Natural killer cell (primary cell): ENCODE measurements at places on chromosomes 7 and 10. TPM values are rescaled to one million over a fixed set of nuclear protein-coding genes. Genes with fewer than 3 reads are reported as not detected.

DNA sequence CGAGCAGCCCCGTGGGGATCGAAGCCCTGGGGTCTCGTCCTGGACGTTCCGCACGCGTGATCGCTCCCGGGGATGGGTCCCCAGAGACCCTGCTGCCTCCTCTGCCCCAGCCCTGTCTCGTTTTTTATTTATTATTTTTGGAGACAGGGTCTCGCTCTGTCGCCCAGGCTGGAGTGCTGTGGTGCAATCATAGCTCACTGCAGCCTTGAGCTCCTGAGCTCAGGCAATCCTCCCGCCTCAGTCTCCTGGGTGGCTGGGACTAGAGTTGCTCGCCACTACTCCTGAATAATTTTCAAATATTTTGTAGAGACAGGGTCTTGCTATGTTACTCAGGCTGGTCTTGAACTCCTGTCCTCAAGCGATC lies 319 bp upstream of the STX1A start:
- no peak for DNase-seq
- no peak overlapping the region for H3K27ac ChIP-seq
- H3K27me3 ChIP-seq: no peaks in the 10 kb centered on the region
- H3K36me3 ChIP-seq: no peaks in the 10 kb centered on the region
- peaks cover 42% of the 10 kb centered on the region for H3K4me1 ChIP-seq
- H3K4me3 ChIP-seq: no peak overlapping the region

DNA sequence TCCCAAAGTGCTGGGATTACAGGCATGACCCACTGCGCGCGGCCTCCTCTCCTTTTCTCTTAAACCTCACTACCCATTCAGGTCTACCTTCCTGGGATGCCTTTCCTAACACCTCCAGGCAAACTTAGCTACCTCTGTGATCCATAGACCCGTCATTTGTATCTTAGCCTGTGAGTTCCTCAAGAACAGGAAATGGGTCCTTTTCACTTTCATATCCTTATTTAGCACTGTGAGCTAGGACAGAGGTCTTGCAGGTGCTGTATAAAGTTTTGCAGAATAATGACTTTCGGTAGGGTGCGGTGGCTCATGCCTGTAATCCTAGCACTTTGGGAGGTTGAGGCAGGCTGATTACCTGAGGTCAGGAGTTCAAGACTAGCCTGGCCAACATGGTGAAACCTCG lies 215.7 kb downstream of the RELN start:
- no peaks in the 10 kb centered on the region for H3K4me1 ChIP-seq
- no peaks in the 10 kb centered on the region for H3K36me3 ChIP-seq
- DNase-seq: no peak
- no peak overlapping the region for H3K4me3 ChIP-seq

DNA sequence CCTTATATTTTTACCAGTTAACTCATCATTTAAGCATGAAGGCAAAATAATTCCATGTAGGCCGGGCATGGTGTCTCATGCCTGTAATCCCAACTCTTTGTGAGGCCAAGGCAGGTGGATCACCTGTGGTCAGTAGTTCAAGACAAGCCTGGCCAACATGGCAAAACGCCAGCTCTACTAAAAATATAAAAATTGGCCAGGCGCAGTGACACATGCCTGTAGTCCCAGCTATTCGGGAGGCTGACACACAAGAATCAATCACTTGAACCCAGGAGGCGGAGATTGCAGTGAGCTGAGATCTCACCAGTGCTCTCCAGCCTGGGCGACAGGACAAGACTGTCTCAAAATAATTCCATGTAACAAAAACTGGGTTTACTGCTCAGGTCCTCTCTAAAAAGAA lies 18.3 kb downstream of the HNRNPA2B1 start:
- peaks cover 26% of the 10 kb centered on the region for H3K4me1 ChIP-seq
- no peak for DNase-seq
- H3K27me3 ChIP-seq: no peaks in the 10 kb centered on the region
- peak overlapping the region; percentile 8 for H3K27ac ChIP-seq

DNA sequence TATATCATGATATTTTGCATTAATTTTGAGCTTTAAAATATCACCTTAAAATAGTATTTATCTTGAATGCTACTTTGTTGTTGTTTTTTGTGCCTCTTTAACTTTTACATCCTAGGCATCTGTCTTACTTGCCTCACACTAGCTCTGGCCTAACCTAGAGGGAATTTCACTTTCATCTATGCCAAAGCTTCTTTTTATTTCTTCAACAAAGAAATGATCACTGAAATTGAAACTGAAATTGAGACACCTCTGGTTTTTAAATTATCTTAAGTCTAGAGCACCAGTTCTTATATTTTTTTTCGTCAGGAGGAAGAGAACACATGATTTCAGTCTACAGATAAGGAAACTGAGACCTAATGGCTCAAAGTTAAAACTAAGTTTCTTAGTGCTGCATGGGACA lies 3.5 kb upstream of the SCIN start:
- no peaks in the 10 kb centered on the region for H3K36me3 ChIP-seq
- H3K27me3 ChIP-seq: peaks cover 11% of the 10 kb centered on the region
- DNase-seq: no peak
- peaks cover 12% of the 10 kb centered on the region for H3K4me1 ChIP-seq

GRCh38 chr7:2169923-2170575 lies 62.7 kb downstream of the MAD1L1 start:
- H3K36me3 ChIP-seq: peaks cover 1% of the 10 kb centered on the region
- H3K4me1 ChIP-seq: no peaks in the 10 kb centered on the region

GRCh38 chr7:123502201-123502600 lies 32.2 kb downstream of the IQUB start:
- no peak overlapping the region for H3K27ac ChIP-seq
- no peaks in the 10 kb centered on the region for H3K27me3 ChIP-seq
- DNase-seq: no peak
- no peak overlapping the region for H3K4me3 ChIP-seq
- no peaks in the 10 kb centered on the region for H3K36me3 ChIP-seq

DNA sequence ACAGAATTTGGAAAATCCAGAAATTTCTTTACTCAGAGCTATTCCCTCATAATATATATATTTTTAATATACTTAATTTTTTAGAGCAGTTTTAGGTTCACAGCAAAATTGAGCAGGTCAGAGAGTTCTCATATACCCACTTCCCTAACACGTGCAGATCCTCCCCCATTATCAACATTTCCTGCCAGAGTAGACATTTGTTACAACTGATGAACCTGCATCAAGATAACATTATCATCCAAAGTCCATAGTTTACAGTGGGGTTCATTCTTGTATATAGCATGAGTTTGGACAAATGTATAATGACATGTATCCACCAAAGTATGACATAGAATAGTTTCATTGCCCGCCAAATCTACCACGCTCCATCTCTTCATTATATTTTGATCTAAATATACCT lies 170.0 kb downstream of the PTEN start:
- no peaks in the 10 kb centered on the region for H3K27me3 ChIP-seq
- DNase-seq: no peak
- H3K4me1 ChIP-seq: peaks cover 13% of the 10 kb centered on the region
- H3K27ac ChIP-seq: no peak overlapping the region
- H3K4me3 ChIP-seq: no peak overlapping the region
- H3K36me3 ChIP-seq: no peaks in the 10 kb centered on the region

DNA sequence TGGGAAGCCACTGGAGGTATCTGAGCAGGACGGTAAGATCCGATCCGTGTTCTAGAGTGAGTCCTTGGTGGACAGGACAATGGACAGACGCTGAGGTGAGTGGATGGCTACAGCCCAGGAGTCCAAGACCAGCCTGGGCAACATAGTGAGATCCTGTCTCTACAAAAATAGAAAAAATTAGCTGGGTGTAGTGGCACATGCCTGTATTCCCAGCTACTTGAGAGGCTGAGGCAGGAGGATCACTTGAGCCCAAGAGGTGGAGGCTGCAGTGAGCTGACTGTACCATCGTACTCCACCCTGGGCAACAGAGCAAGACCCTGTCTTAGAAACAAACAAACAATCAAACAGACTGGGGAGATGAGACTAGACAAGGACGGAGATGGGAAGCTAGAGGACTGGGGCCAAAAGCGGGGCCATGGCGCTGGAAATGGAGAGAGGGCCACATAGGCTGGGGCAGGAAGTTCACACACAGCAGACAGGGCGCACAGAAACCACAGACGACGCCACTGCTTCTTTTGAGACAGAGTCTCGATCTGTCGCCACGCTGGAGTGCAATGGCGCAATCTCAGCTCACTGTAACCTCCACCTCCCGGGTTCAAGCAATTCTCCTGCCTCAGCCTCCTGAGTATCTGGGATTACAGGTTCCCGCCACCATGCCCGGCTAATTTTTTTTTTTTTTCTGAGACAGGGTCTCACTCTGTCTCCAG lies 24.7 kb downstream of the DAGLB start:
- H3K4me1 ChIP-seq: peaks cover 19% of the 10 kb centered on the region
- H3K27ac ChIP-seq: no peak overlapping the region
- peaks cover 33% of the 10 kb centered on the region for H3K36me3 ChIP-seq
- no peaks in the 10 kb centered on the region for H3K27me3 ChIP-seq
- H3K4me3 ChIP-seq: no peak overlapping the region

GRCh38 chr7:35866186-35866585 lies 65.3 kb downstream of the SEPTIN7 start:
- DNase-seq: no peak
- H3K27me3 ChIP-seq: no peaks in the 10 kb centered on the region
- peaks cover 25% of the 10 kb centered on the region for H3K36me3 ChIP-seq

DNA sequence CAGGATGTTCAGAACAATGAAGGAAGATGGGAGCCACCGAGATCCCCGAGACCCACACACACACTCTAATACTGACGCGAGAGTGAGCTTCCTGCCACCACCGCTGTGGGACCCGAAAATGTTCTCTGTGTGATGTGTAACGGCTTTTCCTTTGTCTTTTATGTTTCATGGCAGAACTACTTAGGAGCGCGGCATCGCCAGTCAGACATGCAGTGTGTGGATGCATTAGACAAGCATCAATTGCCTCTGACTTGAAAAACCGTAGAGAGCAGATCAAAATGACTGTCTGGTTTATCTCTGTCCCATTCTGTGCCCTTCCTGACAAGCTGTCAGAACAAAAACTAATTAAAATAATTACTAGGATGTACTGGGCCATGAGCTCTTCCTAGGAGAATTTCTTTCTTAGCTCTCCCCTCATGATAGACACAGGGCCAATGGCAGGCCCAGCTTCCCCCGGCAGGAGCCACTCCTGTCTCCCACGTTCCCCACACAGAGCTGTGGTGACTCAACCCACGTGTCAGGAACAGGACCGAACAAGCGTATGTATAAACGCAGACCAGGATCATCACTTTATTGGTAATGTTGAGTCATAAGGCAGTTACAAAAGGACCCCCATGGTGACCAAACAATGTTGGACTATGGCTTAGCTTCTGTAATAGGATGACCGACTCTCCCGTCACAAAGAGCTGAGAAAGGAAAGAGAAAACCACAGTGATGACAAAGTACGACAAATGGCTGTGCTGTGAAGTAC lies 705.0 kb downstream of the PARD3 start:
- no peaks in the 10 kb centered on the region for H3K27me3 ChIP-seq
- no peaks in the 10 kb centered on the region for H3K36me3 ChIP-seq
- DNase-seq: no peak
- H3K27ac ChIP-seq: no peak overlapping the region
- H3K4me3 ChIP-seq: no peak overlapping the region

- H3K27ac ChIP-seq: no peak overlapping the region
- no peak for DNase-seq
- H3K27me3 ChIP-seq: no peaks in the 10 kb centered on the region
- H3K36me3 ChIP-seq: peaks cover 37% of the 10 kb centered on the region
- H3K4me1 ChIP-seq: peaks cover 17% of the 10 kb centered on the region
- H3K4me3 ChIP-seq: no peak overlapping the region
Measured at GRCh38 chr10:807958-808353, 118.5 kb upstream of the DIP2C start.

GRCh38 chr10:100184840-100185239 lies 989 bp downstream of the ERLIN1 start:
- H3K4me1 ChIP-seq: peaks cover 19% of the 10 kb centered on the region
- H3K36me3 ChIP-seq: peaks cover 11% of the 10 kb centered on the region
- DNase-seq: peak; percentile 36
- peak overlapping the region; percentile 70 for H3K27ac ChIP-seq

DNA sequence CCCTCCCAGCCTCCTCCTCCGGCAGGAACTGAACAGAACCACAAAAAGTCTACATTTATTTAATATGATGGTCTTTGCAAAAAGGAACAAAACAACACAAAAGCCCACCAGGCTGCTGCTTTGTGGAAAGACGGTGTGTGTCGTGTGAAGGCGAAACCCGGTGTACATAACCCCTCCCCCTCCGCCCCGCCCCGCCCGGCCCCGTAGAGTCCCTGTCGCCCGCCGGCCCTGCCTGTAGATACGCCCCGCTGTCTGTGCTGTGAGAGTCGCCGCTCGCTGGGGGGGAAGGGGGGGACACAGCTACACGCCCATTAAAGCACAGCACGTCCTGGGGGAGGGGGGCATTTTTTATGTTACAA lies 83.3 kb downstream of the PAX2 start:
- H3K36me3 ChIP-seq: no peaks in the 10 kb centered on the region
- H3K27me3 ChIP-seq: peaks cover 52% of the 10 kb centered on the region
- H3K4me3 ChIP-seq: peak overlapping the region; percentile 16

DNA sequence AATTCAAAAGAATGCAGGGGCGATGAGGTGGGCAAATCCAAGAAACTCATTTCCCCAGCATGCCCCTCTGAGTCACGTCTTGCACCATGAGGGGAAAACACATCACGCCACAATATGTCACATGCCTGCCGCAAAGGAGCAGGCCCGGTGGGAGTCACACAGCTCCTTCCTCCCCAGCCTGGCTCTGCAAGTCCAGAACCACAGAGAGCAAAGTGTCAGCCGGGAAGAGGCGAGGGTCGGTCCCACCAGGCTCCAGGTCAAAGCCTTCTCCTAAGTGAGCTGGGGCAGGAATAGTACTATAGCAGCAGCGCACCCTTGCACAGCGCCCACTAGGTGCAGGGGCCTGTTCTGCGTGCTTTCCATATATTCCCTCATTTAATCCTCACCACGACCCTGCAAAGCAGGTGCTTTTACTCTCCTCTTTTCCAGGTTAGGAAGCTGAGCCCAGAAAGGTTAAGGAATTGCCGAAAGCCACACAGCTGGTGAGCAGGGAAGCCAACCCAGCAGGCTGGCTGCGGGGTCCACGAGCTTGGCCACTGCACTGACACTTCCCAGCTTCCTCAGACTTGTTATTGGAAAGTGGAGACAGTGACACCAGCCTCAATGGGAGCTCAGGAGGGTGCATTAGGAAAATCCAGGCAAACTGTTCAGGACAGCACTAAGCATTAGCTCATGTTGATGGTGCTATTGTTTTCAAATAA lies 94.0 kb upstream of the ZMIZ1 start:
- H3K27ac ChIP-seq: peak overlapping the region; percentile 43
- DNase-seq: peak; percentile 72
- no peaks in the 10 kb centered on the region for H3K36me3 ChIP-seq

GRCh38 chr7:31651234-31652062 lies 35.6 kb upstream of the PPP1R17 start:
- no peaks in the 10 kb centered on the region for H3K36me3 ChIP-seq
- no peaks in the 10 kb centered on the region for H3K4me1 ChIP-seq
- no peak overlapping the region for H3K27ac ChIP-seq
- no peak for DNase-seq
- no peaks in the 10 kb centered on the region for H3K27me3 ChIP-seq

The CLDN3 gene
- not detected for total RNA-seq

The MET gene
- total RNA-seq: not detected

The VWDE gene
- not detected for total RNA-seq

The SLC26A4 gene
- total RNA-seq: not detected

The STEAP1 gene
- total RNA-seq: not detected

The C10orf62 gene
- total RNA-seq: 0.32 TPM
